ENCODE measurements at places on chromosomes 2 and 18. TPM values are rescaled to one million over a fixed set of nuclear protein-coding genes. Genes with fewer than 3 reads are reported as not detected.

The CYP27C1 gene
- 4.9 TPM for total RNA-seq

The TMEFF2 gene
- 0.31 TPM for total RNA-seq

The GALNT14 gene
- total RNA-seq = 48.4 TPM

The GALNT5 gene
- total RNA-seq = 2.8 TPM

The REG3G gene
- not detected for total RNA-seq

The EVX2 gene
- total RNA-seq = not detected

The IKZF2 gene
- total RNA-seq = 0.29 TPM

The MC4R gene
- not detected for total RNA-seq

The SULT1C4 gene
- not detected for total RNA-seq

The CBLN2 gene
- total RNA-seq = 0.05 TPM

The LYPD6B gene
- total RNA-seq = 0.12 TPM

The LOXHD1 gene
- not detected for total RNA-seq

The C2orf74 gene
- total RNA-seq = 22.6 TPM

The CRYGD gene
- not detected for total RNA-seq

The PLEK gene
- not detected for total RNA-seq

The SPATA3 gene
- not detected for total RNA-seq

The MYO3B gene
- total RNA-seq = not detected

The SLC11A1 gene
- 0.15 TPM for total RNA-seq

The ABCG5 gene
- not detected for total RNA-seq

The DSC3 gene
- 2.2 TPM for total RNA-seq

The TEX44 gene
- total RNA-seq = not detected

The MAP3K19 gene
- total RNA-seq = not detected

The BUB1 gene
- total RNA-seq = 50.0 TPM

The SLC9A4 gene
- not detected for total RNA-seq

The DGKD gene
- 103 TPM for total RNA-seq

The WNT10A gene
- total RNA-seq = 0.18 TPM

The CD8B2 gene
- total RNA-seq = not detected

The DLX1 gene
- total RNA-seq = 4.0 TPM

The CACNB4 gene
- total RNA-seq = 0.13 TPM

The GYPC gene
- not detected for total RNA-seq

The ANKRD44 gene
- total RNA-seq = 2.7 TPM

The ADRA2B gene
- total RNA-seq = 0.05 TPM

The UBE2E3 gene
- total RNA-seq = 70.0 TPM

The SLC66A2 gene
- 19.3 TPM for total RNA-seq

The CFAP221 gene
- total RNA-seq = 0.32 TPM

The DUSP19 gene
- 0.55 TPM for total RNA-seq

The SCYGR4 gene
- not detected for total RNA-seq

The LYG2 gene
- total RNA-seq = not detected

The UGT1A6 gene
- 1.9 TPM for total RNA-seq

The ERBB4 gene
- total RNA-seq = not detected

The CPLX4 gene
- not detected for total RNA-seq

The ATOH8 gene
- total RNA-seq = 5.3 TPM

The SERPINB12 gene
- total RNA-seq = not detected

The GTF2A1L gene
- total RNA-seq = not detected

The MC5R gene
- not detected for total RNA-seq

The FRZB gene
- not detected for total RNA-seq

The XDH gene
- total RNA-seq = 1.2 TPM

The ACADL gene
- total RNA-seq = not detected

The TMEM200C gene
- total RNA-seq = not detected

The DHRS9 gene
- 2.8 TPM for total RNA-seq

The TMEM17 gene
- total RNA-seq = 5.4 TPM

The RUFY4 gene
- not detected for total RNA-seq

The HOXD8 gene
- 5.7 TPM for total RNA-seq

All from A549 treated with CORT108297 at 1 μM for 4 hours (cell line).